ENCODE measurements at places on chromosomes 4 and X.

DNA sequence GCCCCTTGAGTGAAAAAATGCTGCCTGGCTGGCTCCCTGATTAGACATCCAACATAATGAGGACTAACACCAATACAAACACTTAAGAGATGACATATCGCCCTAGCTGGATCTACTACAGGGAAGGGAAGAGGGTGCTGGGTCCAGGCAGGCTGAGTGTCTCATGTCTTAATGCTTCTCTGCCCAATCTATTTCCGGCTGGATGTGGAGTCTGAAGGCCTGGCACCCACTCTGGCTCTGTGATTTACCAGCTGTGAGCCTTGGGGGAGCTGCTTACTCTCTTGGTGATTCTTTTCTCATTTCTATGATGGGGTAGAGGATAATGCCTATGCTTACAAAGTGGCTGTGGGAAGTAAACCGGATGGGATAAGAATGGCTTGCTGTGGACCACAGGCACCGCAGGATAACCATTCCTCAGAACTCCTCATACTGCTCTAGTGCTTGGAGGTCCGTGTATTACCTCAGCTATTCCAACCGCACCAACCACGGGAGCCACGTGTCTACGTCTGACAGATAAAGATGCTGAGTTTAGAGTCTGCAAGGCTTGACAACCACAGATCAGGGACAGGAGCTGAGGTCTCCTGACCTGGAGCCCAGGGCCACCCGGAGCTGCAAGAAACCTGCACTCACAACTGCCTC, 161.7 kb downstream of the AFAP1 start:
- no peak for DNase-seq

DNA sequence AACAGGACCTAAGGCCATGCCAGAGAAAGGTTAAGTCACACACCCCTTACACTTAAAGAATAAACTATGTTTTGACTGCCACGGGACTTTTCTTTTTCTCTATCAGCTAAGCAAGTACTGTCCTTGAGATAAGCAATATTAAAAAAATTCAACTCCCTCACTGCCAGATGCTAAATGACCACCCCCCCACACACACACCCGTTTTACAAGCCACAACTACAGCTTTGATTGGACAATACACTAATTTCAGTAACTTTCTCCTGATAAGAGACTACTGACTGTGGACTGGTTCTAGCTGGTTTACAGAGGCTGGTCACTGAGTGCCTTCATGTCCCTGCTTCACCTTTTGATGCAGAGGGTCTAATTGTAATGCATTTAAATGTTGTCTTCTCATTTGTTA, 63.9 kb upstream of the HOPX start:
- no peak for DNase-seq

DNA sequence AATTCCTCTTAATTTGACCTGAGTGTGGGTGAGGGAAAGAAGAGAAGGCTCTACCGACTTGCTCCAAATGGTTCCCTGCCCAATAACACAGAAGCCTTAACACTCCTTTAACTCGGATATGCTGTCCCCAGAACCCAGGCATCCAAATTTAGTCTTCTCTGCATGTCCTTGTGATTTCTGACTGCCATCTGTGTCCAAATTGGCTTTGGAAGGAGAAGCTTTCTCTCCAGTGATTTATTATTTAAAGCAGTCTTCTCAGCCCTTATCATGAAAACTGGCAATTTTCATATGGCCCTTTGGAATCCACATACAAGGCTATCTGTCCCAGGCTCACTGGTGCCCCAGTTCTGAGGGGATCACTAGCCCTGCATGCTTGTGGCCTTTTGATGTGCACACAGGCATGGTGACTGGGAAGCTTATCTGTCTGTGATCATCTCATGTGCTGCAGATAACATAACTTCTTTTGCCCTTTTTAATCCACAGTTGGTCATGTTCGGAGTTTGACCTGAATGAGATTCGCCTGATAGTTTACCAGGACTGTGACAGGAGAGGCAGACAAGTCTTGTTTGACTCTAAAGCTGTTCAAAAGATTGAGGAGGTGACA, 56.7 kb downstream of the FNIP2 start:
- no peak for DNase-seq

DNA sequence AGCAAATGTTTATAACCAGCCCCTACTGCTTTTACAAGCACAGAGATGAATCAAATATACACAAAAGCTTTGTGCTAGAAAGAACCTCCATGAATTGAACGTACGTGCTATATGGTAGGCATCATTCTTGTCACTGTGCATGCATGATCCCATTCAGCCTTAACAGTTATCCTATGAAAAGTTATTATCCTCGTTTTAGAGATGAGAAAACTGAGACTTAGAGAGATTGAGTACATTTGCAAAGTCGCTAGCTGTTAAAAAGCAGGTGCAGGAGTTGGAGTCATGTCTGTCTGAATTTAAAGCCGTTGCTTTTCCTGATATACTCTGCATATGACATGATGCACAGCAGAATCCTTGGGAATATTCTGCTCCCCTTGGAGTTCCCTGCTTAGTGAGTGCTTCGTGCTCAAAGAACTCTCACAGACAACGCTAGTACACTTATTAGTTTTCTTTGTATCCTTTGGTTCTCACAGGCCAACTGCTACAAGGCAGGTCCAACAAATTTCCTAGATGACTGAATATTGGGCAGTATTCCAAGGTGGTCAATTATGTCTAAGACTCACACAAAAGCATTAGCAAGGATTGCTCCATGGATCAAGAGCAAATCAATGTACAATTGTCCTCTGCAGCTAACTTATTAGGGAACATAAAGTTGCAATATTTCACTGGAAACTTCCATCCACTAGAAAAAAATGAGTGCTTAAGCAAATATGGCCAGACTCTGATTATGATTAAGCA, 42.8 kb upstream of the TRIM2 start:
- no peak for DNase-seq

- no peak for DNase-seq
Observed at GRCh38 chrX:6026980-6027379, 201.7 kb downstream of the NLGN4X start.

- no peak for DNase-seq
Observed at GRCh38 chr4:181030961-181031360, 1212.2 kb upstream of the TENM3 start.

- no peak for DNase-seq
Observed at GRCh38 chrX:53095796-53096195, 1.9 kb downstream of the KANTR start.

- DNase-seq, result no peak
Observed at GRCh38 chrX:68902706-68903504, 74.1 kb downstream of the EFNB1 start.

- DNase-seq, result peak; percentile 11
Observed at GRCh38 chrX:119880552-119881437, 9.2 kb downstream of the NDUFA1 start.

DNA sequence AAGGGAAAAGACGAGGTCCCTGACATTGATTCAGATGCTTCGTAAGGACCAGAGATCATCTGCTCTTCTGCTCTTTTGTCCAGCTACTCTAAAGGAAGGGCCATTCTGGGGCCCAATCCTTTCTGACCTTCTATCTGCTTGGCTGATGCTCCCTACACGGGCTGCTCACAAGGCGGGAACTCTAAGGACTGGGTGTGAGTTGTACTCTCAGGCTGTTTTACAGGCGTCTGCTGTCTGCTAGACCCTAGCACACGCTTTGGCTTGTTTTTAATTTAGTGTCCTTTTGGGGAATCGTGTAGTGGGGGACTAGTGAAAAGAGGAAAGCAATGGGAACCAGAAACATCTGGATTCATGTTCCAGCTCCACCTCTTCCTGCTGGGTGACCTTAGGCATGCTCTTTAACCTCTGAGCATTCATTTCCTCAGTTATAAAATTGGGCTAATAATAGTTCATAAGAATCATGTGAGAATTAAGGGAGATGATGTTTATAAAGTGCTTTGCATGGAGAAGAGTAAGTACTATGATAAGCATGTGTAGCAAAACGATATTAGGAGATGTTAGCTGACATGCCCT, 53.1 kb downstream of the CASP3 start:
- no peak for DNase-seq

GRCh38 chrX:40095583-40096394, 2.0 kb downstream of the BCOR start:
- DNase-seq, result no peak

Measured in urothelium cell line (cell line).